ENCODE measurements at places on chromosomes 16 and 17.

DNA sequence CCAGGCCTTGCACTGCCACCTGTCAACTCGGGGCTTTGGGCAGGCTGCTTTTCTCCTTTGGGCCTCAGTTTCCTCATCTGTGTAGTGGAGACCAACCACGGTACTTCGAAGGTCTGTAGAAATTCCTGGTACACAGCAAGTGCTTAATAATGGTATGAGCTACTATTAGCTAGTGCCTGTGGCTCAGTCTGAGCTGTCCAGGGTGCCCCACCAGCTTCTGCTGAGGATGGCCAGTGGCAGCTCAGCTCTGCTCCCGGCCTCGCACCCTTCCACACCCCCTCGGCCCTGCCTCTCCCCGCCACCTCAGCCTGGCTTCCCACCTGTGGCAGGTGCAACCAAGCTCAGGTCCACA lies 26.2 kb upstream of the PLCG2 start:
- no peak for DNase-seq

DNA sequence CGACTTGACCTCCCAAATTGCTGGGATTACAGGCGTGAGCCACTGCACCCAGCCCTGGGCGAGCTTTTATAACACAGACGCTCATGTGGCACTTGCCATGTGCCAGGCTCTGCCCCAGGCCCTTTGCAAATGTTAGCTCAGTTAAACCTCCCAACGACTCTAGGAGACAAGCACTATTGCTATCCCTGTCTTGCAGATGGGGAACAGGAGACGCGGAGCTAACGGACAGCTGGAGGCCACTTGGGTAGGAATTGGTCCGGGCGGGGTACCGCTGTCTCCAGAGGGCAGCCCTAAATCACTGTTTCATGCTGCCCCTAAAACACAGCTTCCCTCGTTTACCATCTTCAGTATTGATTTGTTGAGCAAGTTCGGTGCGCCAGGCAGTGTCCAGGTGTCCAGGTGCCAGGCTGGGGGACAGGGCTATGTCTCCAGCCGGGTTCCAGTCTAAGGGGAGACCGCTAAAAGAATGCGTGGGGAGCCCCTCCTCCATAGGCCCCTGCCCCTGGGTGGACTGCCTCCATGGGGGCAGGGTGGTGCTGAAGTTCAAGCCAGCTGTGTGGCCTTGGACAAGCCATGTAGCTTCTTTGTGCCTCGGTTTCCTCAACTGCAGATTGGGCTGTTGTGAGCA lies 23.7 kb downstream of the TMEM235 start:
- DNase-seq, result no peak

DNA sequence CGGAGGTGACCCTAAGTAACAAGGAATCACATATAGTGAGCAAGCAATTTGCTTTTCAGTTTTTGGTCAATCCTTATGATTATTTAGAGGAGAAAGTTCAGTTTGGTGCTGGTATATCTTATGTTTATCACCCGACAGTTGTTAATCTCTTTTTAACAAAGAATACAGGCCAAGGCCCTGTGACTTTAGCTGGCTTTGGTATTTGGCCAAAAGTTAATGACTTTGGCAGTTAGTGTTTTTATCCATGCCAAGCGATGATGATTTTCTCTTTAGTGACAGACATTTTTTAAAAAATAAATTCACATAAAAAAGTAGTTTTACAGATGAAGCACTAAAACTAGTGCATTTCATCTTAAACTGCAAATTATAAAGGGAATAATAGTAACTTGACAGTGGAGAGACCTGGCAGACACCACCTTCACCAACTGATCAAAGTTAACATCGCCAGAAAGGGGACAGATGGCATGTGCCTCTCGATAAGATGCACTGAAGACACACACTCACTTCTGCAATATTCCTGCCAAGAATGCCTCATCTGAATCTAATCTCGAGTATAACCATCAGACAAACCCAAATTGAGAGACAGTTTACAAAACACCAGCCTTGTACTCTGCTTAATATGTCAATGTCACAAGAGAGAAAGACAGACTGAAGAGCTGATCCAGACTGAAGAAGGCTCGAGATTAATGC lies 6.9 kb downstream of the DEXI start:
- DNase-seq, result no peak

DNA sequence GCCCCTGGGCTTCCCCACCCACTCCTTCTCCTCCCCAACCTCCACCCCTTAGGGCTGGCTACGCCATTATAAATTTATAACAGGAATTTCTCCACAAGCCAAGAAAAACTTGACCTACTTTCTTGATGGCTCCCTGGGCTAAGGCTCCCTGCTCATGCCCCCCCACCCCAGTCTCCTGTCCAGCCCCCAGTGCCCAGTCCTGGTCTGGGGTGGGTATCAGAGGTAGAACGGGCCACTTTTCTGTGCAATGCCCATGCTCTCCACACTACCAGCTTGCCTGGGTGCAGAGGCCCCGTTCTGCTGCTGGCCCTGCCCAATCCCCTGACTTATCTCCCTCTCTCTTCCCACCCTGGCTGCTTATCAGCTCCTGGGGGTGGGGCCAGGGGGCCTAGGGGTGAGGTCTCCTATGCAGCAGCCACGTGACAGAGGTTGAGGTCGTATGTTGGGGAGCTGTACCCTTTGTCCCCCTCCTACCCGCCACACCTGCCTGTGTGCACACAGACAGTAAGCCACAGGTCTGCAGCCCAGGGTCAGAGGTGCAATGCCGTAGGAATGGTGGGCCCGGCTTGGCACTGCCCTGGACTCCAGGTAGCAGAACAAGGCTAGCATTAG lies 10.1 kb downstream of the THRA start:
- no peak for DNase-seq

DNA sequence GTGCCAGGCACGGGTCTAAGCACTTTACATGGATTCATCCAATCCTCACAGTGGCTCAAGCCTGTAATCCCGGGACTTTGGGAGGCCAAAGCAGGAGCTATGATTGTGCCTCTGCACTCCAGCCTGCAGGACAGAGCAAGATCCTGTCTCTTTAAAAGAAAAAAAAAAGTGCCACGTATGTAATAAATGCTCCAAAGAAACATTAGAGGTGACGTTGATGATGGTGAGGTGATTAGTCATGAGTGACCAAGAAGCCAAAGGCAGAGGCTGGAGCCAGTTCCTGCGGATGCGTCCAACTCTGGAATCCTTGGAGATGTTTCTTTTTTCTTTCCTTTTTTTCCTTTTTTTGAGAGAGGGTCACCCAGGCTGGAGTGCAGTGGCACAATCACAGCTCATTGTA lies 59.4 kb upstream of the SIAH1 start:
- DNase-seq, result no peak

DNA sequence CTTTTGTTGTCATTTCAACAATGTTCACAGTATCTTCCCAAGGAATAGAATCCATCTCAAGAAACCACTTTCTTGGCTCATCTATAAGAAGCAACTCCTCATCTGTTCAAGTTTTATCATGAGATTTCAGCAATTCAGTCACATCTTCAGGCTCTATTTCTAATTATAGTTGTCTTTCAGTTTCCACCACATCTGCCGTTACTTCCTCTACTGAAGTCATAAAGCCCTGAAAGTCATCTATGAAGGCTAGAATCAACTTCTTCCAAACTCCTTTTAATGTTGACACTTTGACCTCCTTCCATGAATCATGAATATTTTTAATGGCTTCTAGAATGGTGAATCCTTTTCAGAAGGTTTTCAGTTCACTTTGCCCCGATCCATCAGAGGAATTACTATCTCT lies 102.1 kb downstream of the CDH13 start:
- no peak for DNase-seq

- no peak for DNase-seq
These were observed at the start of gene KRT17 for GRCh38 chr17:41624208-41625101. Gene KRT17 (minus strand): TSS chr17:41624575. CDS start chr17:41624509, 66 bp downstream.

Measured in NCI-H510A treated with DMSO at 0.1 percent for 48 hours (cell line).